ENCODE measurements at places on chromosomes 7 and 10.

GRCh38 chr10:25758041-25758457, 176.0 kb upstream of the MYO3A start:
- DNase-seq, result no peak

GRCh38 chr7:25968205-25968993, 183.6 kb upstream of the NFE2L3 start:
- no peak for DNase-seq

GRCh38 chr10:106424981-106425380, 739.5 kb downstream of the SORCS1 start:
- no peak for DNase-seq

GRCh38 chr7:106520962-106521514, 139.9 kb downstream of the CCDC71L start:
- DNase-seq, result no peak

- DNase-seq, result no peak
Observed at GRCh38 chr7:4692055-4692454, 10.0 kb downstream of the FOXK1 start.

DNA sequence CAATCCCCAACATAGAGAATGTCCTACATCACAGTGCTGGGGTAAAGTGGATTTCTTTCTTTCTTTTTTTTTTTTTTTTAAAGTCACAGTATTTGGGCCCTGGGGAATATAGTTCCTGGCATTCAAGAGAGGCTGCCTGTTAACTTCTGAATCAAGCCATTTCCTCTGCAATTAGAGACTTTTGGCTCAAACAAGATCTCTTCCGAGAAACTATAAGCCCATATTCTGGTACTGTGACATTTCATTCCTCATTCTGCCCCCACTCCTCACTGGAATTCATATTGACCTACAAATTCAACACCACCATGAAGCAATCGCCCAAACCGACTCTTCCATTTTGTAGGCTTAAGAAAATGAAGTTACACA, 187.4 kb downstream of the PHTF2 start:
- no peak for DNase-seq

- DNase-seq, result no peak
Observed at GRCh38 chr7:122013630-122014029, 130.4 kb downstream of the AASS start.

- DNase-seq, result no peak
Observed at GRCh38 chr10:23343591-23344240, 881 bp downstream of the C10orf67 start.

- DNase-seq, result no peak
Observed at GRCh38 chr10:29840516-29841276, 205.9 kb upstream of the SVIL start.

DNA sequence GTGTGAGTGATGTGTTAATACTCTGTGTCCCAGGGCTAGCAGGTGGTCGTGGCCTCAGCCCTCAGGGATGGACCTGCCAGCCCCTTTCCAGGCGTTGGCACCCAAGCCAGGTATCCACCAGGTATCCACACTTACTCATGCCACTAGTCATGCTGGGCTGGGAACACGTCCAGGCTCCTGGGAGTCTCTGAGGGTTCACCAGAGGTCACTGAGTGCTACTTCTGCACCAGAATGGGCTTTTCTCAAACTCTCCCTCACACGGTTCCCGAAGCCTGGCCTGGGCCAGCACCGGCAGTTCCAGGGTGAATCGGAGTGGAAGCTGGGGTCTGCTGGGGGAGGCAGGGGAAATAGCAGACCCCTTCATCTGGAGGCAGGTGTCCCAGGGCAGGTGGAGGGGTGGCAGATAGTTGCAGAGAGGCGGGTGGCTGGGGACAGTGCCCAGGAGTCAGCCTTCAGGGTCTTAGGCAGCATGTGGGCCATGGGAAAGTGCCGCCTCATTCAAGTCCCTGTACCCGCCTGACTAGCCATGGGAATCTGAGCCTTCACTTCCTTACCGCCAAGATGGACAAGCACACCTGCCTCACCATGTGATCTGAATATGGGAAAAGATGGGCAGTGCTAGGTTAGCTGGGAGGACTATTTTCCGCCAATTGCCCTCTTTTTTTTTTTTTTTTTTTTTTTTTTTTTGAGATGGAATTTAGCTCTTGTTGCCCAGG, 95.5 kb upstream of the GTF2I start:
- no peak for DNase-seq

GRCh38 chr7:45225311-45225947, 67.8 kb downstream of the RAMP3 start:
- no peak for DNase-seq

GRCh38 chr10:3067118-3067858, at the start of gene PFKP:
PFKP (plus strand) TSS chr10:3067548; CDS start chr10:3067596, 48 bp downstream.
- DNase-seq, result no peak

- no peak for DNase-seq
Observed at GRCh38 chr7:98664882-98665281, 47.8 kb downstream of the NPTX2 start.

DNA sequence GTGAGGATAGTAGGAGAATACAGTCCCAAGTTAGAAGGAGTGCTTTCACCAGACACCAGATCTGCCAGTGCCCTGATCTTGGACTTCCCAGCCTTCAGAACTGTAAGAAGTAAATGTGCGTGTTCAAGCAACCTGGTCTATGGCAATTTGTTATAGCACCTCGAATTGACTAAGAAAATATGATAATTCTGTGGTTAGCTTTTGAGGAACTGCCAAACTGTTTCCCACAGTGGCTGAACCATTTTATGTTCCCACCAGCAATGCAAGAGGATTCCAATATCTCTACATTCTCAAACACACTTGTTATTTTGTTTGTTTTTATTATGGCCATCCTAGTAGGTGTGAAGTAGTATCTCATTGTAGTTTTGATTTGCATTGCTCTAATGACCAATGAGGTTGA, 47.0 kb downstream of the RBM20 start:
- no peak for DNase-seq

GRCh38 chr7:95589031-95589430, 7.3 kb downstream of the PDK4 start:
- DNase-seq, result no peak

- DNase-seq, result no peak
Observed at GRCh38 chr10:102422545-102423129, 2.0 kb downstream of the FBXL15 start.

GRCh38 chr10:105698592-105698991, 1057.5 kb downstream of the SORCS3 start:
- DNase-seq, result no peak

GRCh38 chr10:44988957-44989585, 10.5 kb upstream of the DEPP1 start:
- DNase-seq, result no peak

DNA sequence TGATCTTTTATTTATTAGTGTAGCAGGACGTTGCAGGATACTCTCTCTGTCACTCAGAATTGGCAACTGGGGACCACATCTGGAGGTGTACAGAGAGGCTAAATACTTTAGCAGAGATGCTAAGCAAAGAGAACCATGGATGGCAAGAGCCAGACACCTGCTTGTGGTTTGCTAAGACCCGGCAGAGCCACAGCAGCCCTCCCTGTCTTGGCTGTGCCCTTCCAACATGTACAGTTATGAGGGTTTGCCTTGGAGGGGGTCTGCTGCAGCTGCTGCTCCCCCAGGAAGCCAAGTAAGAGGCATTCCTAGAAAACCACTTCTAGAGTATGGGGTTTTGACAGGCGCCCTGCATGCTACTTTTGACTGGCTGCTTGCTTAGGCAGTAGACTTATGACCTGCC, 5.1 kb downstream of the NPVF start:
- no peak for DNase-seq

- DNase-seq, result no peak
Observed at GRCh38 chr7:138257459-138258196, 181.4 kb downstream of the AKR1D1 start.

GRCh38 chr7:56105508-56105907, 768 bp downstream of the CHCHD2 start:
- DNase-seq, result peak; percentile 5

- DNase-seq, result no peak
Observed at GRCh38 chr7:117873310-117874190, at the start of gene CTTNBP2. CTTNBP2 (minus strand) TSS chr7:117873441; CDS start chr7:117873415, 26 bp downstream.

All from fibroblast of skin of left biceps (primary cell).